ENCODE measurements at places on chromosomes 5 and 9.

- DNase-seq = no peak
Measured at GRCh38 chr9:77403239-77403638, 225.9 kb downstream of the VPS13A start.

DNA sequence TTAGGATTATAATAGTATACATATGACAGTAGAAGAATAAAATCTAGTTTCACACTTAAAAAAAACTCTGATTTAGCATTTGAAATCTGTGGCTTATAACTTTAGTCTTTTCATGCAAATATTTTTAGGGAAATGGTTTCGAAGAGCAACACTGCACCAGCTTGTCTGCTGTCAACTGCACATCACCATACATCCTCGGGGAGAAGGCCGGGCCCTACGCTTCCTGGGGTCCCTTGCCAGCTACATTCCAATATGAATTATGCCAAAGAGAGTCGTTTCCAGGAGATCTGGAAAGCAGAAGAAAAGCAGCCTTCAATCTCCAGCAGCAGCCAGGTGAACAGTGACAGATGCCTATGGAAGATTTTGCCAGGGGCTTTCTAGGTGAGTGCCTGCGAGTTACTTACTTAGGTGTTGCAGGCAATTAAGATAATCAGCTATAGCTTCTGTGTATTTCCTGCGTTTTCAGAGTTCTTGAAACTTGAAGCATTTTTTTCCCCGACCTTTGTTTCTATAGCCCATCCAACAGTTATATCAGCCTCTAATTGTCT lies 166.8 kb downstream of the TRPM3 start:
- DNase-seq = no peak

DNA sequence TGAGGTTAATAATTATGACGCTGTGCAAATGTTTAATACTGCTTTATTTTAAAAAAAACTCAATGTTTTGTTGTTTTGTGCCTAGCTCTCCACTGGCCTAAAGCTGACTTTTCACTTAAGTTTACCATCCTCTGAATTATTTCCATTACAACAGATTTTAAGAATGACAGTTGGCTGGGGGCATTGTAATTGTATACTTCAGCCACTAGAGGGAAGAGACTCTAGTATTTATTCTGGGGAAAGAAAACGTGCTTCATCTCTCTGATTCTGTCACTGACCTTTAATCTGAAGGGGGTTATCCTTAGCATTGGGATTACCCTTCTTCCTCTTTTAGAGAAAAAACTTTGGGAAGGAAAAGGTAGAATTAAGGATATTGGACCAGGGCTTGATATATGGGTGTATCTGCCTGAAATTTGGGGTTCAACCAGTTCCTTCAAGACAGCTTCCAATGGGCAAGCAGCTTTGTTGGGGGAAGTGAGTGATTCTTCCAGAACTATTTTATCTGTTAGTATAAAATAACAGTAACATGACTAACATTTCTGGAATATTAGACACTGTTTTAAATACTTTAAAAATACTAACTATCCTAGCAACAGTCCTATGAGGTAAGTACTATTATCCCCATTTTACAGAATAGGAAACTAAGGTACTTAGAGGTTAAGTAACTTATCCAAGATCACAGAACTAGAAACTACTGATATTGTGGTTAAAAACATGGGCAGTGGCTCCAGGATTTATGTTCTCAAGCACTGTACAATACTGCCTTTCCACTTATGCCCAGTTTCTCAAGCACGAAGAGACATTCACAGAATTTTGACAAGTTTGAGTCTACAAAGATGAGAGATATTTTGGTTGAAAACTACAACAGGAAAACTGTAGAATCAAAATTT lies 208.4 kb downstream of the CD180 start:
- no peak for DNase-seq

GRCh38 chr9:2234371-2234893 lies 219.3 kb downstream of the SMARCA2 start:
- DNase-seq = peak; percentile 98

DNA sequence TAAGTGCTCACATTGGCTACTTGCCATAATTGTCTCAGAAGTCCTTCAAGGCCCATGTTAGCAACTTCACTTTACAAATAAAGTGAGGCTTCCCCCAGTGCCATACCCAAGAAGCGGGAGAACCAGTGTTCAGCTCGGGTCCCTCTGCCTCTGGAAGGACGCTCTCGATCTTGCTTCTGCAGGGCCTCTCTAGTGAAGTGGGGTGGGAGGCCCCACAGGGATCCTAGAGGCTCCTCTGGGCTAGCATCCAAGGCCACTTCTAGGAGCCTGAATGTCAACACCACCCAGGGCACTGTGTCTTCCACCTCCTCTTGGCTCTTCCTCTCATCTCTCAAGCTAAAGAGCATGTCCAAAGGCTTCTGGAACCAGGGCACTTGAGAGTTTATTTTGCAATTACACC lies 282.5 kb downstream of the GADD45G start:
- no peak for DNase-seq

GRCh38 chr5:23473915-23474314 lies 33.5 kb upstream of the PRDM9 start:
- no peak for DNase-seq

DNA sequence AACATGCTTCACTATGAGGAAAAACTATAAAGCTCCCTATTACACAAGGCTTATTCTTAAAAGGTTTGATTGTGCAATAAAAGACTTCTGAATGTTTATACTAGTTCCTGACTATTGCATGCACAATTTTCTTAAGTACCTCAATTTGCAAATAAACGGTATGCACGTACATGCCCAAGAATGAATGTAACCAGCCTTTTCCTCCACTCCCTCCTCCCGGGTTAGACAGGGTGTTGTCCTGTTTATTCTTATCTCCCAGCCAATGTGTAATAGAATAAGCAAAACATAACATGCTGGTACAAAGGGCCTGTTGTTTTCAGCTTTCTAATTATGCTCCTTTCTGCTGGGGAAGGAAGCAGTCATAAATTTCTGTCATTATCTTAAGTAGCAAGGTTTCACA lies 79.1 kb downstream of the AOPEP start:
- DNase-seq = no peak

DNA sequence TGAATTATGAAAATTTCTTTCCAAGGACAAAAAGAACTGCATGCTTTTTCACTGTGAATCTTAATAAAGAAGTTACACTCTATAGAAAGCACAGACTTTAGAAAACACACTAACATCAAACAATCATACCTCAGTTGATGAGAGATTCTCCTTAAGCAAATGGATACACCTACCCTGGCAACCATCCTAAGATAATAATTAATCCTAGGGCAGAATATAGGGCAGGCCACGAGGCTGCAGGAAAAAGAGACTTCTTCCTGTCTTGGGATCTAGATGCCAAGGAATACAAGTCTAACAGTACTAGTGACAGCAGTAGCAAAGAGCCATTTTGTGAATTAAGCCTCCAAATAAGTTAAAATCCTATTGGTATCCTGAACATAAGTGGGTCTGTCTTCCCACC lies 395.4 kb downstream of the EFNA5 start:
- no peak for DNase-seq

DNA sequence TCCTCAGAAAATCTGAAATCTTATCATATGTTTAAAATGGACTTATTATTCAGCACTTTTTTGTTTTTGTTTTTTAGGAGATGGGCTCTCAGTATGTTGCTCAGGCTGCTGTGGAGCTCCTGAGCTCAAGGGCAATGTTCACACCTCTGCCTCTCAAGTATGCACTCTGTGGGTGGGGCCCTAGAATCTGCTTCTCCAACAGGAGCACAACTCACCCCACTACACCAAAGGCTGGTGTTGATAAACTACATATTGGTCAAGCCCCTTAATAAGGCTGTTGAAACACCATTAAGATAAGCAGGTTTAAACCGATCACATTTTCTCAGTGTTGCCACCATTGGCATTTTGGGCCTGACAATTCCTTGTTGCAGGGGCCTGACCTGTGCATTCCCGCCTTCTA lies 131.6 kb downstream of the FANCC start:
- no peak for DNase-seq

DNA sequence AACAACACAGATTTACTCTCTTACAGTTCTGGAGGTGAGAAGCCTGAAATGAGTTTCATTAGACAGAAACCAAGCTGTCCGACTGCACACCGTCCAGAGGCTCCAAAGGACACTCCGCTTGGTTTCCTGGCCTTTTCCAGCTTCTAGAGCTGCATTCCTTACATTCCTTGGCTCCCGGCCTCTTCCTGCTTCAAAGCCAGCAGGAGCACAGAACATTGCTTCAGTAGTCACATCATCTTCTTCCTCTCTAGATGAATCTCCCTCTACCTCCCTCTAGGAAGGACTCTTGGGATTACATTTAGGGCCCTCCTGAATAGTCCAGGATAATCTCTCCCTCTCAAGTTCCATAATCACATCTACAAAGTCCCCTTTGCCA lies 213.3 kb downstream of the CDK5RAP2 start:
- no peak for DNase-seq
